ENCODE measurements at places on chromosomes 2 and 18. TPM values are rescaled to one million over a fixed set of nuclear protein-coding genes. Genes with fewer than 3 reads are reported as not detected.
A peak's percentile ranks its signal among the peaks of the same experiment; 100 is the strongest.

DNAH7 gene
- total RNA-seq: 2.5 TPM

- DNase-seq: no peak
Observed at GRCh38 chr2:31287654-31288053, 53.7 kb downstream of the EHD3 start.

KCNJ13 gene
- not detected for total RNA-seq

- DNase-seq: no peak
Observed at GRCh38 chr2:103364177-103364576, 602.3 kb downstream of the TMEM182 start.

- DNase-seq: no peak
Observed at GRCh38 chr2:118265873-118266455, 177.7 kb downstream of the INSIG2 start.

DNA sequence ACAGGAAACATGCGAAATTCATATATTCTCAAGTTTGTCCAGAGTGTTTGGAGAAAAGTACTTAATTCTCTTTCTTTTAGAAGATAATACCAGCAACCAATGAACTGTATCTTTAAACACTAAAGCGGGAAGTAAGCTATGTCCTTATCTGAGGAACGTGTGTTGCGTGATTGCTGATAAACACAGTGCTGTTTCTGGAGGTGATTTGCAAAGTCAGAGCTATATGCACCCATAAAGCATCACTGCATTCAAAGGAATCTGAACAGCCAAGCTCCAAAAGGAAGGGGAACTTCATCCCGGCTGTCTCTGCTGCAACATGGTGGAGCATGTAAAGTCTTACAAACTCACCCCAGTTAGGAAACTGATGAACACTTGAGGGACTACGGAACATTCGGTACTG lies 271.7 kb upstream of the FN1 start:
- no peak for DNase-seq

DNA sequence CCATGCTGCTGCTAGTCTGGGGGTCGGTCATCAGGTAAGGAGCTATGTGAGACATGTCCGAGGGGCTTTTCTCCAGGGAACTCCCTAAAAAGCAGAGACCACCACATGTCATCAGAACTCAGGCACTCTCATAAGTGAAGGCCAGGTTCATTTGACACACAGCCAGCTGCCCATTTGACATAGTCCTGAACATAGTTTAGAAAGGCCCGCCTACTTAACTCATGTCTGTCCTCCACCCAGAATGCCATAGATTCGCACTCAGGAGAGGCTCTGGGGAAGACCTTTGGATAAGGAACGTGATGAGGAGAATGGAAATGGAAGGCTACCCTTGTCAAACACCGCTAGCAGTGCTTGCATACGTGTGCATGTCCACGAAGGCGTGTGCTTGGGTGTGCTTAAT lies 157.2 kb downstream of the PTGR3 start:
- DNase-seq: no peak

DNA sequence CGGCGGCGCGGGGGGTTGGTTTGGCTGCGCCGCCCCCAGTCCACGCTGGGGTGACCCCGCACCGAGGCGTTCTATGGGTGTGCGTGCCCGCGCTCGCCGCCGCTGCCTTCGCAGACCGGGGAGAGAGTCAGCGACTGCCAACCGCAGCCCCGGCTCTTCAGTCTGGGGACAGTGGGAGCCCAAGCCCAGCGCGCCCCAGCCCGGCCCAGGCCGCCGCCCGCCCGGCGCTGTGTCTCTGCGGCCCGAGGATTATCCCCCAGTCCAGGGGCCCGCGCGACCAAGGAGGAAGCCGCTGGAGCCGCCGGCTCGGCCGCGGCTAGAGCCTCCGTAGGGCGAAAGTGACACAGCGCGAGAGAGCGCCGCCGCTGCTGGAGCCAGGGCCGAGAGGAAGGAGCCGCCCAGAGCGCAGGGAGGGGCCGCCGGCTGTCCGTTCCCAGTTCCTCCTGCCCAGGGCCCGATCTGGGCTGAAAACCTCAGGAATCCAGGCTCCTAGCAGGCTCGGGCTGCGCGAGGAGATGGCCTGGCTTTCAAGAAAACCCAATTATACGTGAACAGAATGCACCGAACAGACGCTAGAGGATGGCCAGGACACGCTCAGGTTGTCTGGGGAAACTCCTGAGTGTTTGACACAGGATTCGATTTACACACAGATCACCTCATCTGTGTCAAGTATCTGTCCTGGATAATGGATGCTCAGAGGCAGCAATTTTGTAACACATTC lies 2.4 kb downstream of the CTIF start:
- peak; percentile 84 for DNase-seq

- DNase-seq: no peak
Observed at GRCh38 chr2:180621941-180622918, 358.2 kb upstream of the UBE2E3 start.

GRCh38 chr2:179613701-179614100 lies 247.7 kb downstream of the ZNF385B start:
- DNase-seq: no peak

DNA sequence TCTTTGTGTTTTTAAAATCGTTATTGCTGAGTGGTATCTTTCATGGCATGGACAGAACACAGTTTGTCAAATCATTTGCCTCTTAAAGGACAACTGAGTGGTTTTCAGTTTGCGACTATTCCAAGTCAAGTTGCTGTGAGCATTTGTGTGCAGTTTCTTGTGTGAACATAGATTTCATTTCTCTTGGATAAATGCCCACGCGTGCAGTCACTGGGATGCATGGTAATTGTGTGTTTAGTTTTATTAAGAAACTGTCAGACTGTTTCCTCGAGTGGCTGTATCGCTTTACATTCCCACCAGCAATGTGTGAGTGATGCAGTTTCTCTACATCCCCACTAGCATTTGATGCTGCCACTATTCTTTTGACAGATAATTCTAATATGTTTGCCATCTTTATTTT lies 154.0 kb upstream of the ARL4C start:
- DNase-seq: no peak

GRCh38 chr2:67725731-67726130 lies 328.6 kb downstream of the ETAA1 start:
- no peak for DNase-seq

DNA sequence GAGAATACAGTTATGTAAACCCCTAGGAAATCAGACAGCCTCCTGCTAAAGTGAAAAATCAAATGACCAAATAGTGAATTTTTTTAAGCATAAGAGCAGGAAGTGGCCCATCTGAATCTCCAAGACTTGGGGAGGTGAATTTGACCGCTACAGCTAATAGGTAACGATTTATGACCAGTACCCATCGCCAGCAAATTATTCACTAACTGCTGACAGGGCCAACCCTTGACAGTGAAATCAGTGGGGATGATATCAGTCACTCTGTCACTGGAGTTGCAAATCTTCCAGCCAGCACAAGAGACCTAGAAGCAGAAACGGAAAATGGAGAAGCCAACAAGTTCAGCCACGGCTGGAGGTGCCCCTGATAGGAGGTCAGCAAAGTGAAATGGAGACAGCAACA lies 164.3 kb upstream of the PIK3C3 start:
- no peak for DNase-seq

- no peak for DNase-seq
Observed at GRCh38 chr18:3140342-3140741, 79.4 kb downstream of the MYOM1 start.

- DNase-seq: no peak
Observed at GRCh38 chr2:135512099-135512498, 18.9 kb downstream of the ZRANB3 start.

SLC9A2 gene
- not detected for total RNA-seq

DNA sequence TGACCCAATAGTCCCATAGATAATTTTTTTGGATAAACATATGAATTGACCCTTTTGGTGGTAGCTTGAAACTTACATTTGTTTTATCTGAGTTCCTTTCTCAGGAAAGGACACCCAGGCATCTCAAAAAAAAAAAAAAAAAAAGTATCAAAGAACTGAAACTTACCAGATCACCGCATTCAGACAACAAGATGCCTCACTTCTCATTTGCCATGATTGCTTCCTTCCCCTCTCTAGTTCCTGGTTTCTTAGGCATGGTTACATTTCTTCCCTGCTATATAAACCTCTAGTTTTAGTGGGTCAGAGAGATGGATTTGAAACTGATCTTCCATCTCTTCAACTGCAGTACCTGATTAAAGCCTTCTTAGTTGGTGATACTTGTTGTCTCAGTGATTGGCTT lies 240.1 kb downstream of the ACKR3 start:
- no peak for DNase-seq

ANKRD44 gene
- total RNA-seq: 77.8 TPM

GULP1 gene
- 70.1 TPM for total RNA-seq

SOCS6 gene
- 26.3 TPM for total RNA-seq

- DNase-seq: no peak
Observed at GRCh38 chr2:218386505-218387368, 4.7 kb downstream of the SLC11A1 start.

GRCh38 chr2:128708106-128708816 lies 389.6 kb upstream of the HS6ST1 start:
- no peak for DNase-seq

PXDN gene
- total RNA-seq: 38.1 TPM

DNA sequence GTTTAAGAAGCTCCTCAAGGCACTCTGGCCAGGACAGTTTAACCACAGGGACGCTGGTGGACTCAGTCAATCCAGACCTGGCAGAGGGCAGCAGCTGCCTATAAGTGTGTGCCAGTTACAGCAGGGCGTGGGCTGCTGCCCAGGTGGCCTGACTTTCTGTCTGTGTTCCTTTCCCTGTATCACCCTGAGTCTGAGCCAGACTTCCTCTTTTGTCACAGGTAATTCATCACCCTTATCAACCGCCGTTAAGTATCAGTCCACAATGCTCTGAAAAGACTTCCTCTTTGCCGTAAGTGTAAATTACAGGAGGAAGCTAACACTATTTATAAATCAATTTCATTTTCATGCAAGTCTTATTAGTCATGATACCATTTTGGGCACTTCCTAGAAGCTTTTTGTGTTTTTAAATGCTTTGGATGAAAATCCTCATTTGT lies 7.0 kb downstream of the LPIN1 start:
- DNase-seq: no peak

GRCh38 chr2:111159641-111160040 lies 38.9 kb downstream of the BCL2L11 start:
- DNase-seq: no peak

- DNase-seq: no peak
Observed at GRCh38 chr2:211026109-211026508, 469.7 kb downstream of the CPS1 start.

DNA sequence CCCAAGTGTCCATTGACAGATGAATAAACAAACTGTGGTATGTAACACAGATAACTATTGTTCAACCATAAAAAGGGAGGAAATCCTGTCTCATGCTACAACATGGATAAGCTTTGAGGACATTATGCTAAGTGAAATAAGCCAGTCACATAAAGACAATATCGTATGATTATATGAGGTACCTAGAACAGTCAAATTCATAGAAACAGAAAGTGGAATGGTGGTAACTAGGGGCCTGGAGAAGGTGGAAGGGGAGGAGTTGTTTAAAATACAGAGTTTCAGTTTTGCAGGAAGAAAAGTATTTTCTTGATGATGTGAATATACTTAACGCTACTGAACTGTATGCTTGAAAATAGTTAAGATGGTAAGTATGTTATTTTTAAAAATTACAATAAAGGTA lies 304.6 kb upstream of the CXCR4 start:
- DNase-seq: no peak

NGEF gene
- total RNA-seq: 17.5 TPM

GRCh38 chr18:62091487-62092120 lies 95.3 kb downstream of the PIGN start:
- no peak for DNase-seq

DNA sequence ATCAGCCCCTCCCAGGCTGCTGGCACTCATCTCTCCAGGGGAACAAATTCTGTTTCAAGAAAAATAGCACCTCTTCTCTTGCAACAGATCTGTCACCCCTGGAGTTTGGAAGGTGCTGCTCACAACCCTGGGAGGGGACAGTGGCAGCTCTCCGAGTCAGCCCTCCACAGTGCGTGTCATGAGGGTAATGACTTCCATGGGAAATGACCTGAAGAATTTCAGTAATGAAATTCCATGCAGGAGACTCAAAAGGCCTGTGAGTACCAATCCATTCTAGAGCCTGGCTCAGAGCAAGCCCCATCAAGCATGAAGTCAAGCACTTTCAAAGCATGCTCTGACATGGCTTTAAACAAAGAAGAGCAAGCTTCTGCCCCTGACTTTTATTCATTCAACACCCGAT lies 276.3 kb upstream of the PARD3B start:
- DNase-seq: no peak

GRCh38 chr18:79402977-79403722 lies 7.4 kb downstream of the NFATC1 start:
- peak; percentile 84 for DNase-seq

DNA sequence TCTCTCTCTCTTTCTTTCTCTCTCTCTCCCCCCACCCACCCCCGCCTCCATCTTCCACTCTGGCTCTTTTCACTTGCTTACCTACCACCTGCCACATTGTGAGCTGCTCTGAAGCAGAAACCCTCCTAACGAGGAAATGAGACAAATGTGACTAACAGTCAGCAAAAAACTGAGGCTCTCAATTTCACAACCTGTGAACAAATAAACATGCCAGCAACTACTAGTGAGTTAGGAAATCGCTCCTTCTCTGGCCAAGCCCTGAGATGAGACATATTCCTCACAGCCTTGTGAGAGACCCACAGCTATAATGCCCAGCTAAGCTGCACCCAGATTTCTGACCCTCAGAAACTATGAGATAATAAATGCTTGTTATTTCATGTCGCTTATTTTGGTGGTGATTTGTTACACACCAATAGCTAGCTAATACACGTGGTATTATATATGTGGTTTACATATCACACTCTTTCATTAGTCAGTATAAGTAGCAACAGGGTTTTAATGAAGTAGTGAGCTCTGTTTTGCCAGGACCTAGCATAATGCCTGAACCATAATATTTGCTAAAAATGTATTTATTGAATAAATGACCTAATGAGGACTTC lies 8.4 kb upstream of the ZNF521 start:
- no peak for DNase-seq

GRCh38 chr2:193303464-193303863 lies 1108.7 kb upstream of the TMEFF2 start:
- DNase-seq: no peak

LIPT1 gene
- total RNA-seq: 12.1 TPM

DNA sequence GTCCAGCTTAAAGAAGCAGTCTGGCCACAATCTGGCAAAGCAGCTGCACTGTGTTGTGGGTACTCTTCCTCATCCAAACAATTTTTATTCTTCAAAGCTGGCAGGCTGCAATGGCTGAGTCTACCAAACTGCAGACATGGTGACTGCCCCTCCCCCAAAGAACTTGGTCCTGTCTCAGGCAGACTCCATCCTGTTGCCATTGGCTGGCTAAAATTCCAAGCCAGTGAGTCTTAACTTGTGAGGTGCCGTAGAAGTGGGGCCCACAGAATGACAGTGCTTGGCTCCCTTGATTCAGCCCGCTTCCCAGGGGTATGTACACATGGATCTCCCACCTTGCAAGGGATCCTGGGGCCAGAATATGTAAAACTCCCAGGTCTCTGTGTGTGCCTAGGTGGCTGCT lies 14.5 kb upstream of the NXPH2 start:
- DNase-seq: no peak
